ENCODE measurements at places on chromosomes 6 and 20.

DNA sequence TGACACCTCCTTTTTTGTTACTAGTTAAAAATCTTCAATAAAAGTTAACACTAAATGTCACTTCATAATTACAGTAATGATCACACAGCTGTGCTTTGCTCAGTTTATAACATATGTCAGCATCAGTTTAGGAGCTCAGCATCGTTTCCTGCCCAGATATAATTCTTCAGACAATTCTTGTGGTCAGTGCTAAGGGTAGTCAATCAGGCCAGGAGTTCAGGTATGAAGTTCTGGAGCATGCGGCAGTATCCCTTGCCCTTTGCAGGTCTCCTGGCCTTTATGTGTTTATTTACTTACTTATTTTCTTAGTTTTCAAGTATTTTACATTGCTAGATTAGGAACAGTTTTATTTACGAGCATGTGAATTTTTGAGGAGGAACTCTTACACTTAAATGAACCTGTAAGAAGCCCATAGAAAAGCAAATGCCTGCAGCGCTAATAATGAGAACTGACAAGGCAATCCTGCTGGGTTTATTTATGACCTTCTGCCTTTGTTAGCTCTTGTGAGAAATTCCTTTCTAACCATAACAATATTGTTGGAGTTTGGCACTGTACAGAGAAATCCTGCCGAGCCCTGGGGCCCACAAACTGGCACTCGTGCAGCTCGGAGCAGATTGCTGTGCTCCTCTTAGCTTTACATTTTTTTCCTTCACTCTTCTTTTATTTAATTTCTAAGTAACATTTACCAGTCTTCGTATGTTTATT is 252.8 kb downstream of the TMEM242 start:
- peak; percentile 63 for DNase-seq

GRCh38 chr6:91719414-91719813 is 1132.5 kb upstream of the MAP3K7 start:
- no peak for DNase-seq

GRCh38 chr6:138008791-138009190 is 98.4 kb downstream of the PERP start:
- no peak for DNase-seq

DNA sequence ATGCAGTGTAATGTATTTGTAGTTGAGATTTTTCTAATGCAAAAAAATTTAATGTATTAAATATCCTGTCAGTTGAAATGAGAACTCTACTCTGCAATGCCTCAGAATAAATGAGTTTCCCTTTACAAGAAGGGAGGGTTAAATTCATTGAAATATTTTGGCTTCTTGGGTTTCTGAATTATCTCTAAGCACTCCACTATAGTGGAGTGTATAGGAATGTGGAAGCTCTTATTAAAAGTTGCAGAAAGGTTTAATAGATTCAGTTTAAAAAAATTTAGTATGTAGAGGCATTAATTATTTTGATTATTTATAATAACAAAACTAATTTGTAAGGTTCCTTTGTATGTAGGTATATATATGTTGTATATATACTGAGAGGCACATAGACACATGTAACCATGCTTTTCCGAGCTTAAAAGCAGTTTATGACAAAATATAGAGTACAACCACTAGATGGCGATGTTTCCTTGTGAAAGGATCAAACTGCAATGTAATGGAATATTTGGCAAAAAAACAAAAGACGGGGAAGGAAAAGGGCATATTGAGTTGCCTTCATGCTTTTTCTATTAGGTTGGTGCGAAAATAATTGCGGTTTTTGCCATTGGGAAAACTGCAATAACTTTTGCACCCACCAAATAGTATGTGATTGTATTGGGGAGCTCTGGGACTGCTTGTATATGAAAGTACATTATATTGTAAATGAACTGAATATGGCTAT is 144.2 kb downstream of the MYO6 start:
- peak; percentile 55 for DNase-seq

DNA sequence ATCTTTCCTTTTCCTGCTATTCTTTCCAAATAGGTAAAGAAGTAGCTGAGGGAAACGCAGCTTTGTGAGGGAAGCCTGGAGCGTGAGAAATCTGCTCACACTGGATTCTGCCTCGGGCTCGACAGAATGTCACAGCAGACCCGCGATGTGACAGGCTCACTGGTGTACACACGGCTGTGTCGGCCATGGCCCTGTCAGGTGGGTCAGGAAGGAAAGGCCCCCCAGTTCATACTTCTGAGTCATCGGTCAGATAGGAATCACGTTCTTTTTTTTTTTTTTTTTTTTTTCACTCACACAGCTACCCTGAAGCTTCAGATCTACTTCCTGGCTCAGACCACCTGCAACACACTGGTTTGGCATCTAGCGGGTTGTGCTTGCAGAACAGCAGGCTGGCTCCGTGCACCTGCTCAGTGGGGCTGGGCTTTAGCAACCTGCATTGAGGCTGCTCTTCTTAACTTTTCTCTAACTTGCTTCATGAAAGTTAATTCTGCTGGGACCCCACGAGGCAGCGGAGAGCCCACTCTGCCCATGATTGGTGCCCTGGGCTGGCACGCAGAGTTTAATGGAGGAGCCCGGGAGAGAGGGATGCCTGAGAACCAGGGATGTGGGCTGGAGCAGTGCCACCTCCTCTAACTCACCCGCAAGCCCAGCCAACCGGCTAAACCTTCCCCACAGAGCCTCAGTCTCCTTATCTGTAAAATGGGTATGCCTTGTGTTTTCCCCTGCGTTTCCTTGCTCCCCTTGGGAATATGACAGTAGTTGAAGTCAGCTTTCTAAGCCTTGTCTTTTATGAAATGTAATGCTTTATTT is 61.5 kb upstream of the FNDC1 start:
- no peak for DNase-seq

DNA sequence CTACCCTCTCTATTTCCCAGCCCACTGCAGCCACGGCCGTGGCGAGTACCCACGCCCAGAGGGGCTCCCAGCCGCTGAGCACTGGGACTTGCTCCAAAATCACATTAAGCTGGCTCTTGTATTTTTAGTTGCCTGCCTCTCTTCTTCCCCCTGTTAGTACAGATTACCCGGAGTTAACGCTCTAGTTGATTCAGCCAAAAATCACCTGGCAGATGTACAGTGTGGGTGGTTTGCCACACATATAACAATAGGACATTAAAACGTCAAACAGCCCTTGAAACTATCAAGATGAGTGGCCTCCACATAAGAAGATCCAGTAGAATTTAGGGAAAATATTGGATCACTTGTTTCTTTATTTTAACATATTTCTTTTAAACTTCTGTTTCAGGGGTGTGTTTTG is 268.8 kb upstream of the PRDM1 start:
- no peak for DNase-seq

GRCh38 chr6:44500074-44500473 is 112.6 kb downstream of the CDC5L start:
- no peak for DNase-seq

- DNase-seq = peak; percentile 90
Observed at GRCh38 chr20:33443512-33444239, at the start of gene SNTA1. TSS of gene SNTA1 (minus strand) at chr20:33443763. CDS start at chr20:33443620, 143 bp downstream.

GRCh38 chr6:67811239-67812037 is 823.6 kb upstream of the ADGRB3 start:
- no peak for DNase-seq

DNA sequence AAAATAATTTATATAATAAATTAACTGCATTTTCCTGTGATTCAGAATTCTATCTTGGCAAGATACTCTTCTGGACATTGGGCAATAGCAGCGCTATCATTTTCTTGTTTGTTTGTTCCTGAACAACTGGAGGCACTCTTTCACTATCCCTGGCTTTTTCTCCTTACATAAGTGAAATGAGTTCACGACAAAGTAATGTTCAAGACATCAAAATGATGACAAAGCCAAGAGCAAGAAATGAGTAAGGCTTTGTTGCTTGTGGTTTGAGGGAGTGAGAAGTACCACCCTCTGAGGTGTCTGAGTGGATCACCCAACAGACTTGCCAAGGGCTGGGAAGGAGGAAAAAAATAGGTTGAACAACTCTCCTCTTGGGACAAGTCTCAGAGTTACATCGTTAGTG is 466.6 kb upstream of the JAG1 start:
- peak; percentile 89 for DNase-seq

GRCh38 chr6:15017803-15018202 is 228.1 kb upstream of the JARID2 start:
- DNase-seq = no peak

GRCh38 chr6:1820714-1821113 is 211.0 kb downstream of the FOXC1 start:
- DNase-seq = no peak

DNA sequence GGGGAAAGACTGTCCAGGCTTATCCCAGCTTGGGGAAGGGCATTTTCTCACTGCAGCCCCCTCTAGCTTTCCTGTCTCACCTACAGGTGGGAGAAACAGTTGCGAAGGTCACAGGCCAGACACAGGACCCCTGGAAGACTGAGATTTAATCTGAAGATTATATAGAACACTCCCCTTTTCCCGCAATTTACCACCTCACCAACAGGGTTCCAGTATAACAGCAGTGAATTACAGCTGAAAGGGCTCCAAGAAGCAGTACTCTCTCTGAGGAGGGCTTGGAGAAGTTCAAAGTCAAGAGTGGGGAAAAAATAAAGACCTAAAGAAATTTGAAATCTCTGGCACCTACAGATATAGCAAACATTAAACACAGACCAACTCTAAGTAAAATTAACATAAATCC is 111.9 kb downstream of the ANKRD60 start:
- DNase-seq = no peak

- DNase-seq = no peak
Observed at GRCh38 chr6:98945311-98946115, 2.2 kb downstream of the FBXL4 start.

- no peak for DNase-seq
Observed at GRCh38 chr6:15798533-15799255, 135.9 kb upstream of the DTNBP1 start.

DNA sequence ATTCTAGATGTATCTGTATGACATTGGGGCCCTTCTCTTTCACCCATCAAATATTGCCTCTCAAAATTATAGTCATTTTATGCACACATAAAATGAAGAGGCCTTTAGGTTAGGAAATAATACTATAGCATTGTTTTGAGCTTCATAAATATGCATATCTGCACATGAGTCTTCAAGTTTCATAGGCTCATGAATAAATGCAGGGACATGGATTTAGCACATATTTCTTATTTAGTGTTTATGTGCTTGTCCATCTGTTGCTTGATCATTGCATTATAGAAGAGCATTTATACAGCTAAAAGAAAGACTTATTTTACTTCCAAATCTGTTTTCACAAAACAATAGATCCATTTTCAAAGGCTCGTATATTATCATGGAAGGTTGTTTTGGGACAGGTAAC is 455.8 kb downstream of the EPM2A start:
- no peak for DNase-seq

All from A172 (cell line).